ENCODE measurements at places on chromosomes 2 and 18.

- no peak for DNase-seq
Observed at GRCh38 chr2:238570391-238570790, 143.7 kb downstream of the ASB1 start.

- DNase-seq, result no peak
Observed at GRCh38 chr2:58616961-58617360, 375.8 kb upstream of the FANCL start.

GRCh38 chr2:25279091-25279651 is 62.6 kb downstream of the DNMT3A start:
- no peak for DNase-seq

GRCh38 chr18:77250926-77251729 is 1.5 kb downstream of the GALR1 start:
- DNase-seq, result no peak

GRCh38 chr2:224145751-224146355 is 106.8 kb upstream of the SERPINE2 start:
- DNase-seq, result no peak

- DNase-seq, result no peak
Observed at GRCh38 chr2:36068086-36068485, 287.5 kb upstream of the CRIM1 start.

DNA sequence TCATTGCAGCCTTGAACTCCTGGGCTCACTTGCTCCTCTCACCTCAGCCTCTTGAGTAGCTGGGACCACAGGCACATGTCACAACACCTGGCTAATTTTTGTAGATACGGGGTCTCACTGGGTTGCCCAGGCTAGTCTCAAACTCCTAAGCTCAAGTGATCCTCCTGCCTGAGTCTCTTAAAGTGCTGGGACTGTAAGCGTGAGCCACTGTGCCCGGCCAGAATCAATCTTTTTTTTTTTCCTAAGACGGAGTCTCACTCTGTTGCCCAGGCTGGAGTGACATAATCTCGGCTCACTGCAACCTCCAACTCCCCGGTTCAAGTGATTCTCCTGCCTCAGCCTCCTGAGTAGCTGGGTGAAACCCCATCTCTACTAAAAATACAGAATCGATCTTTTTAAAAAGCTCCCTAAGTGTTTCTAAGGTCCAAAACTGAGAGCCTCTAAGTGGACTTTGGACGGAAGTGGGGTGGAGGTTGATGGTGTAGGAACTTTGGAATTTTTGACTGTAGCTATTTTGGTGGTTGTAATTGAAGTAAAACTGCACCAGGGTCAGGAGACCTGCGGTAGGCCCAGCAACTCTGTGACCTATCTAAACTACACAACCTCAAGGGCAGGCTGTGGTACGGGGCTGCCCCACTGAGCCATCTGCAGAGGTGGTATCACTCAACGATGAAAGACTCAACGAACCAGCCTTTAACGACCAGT is 82.9 kb downstream of the POLR1A start:
- DNase-seq, result no peak

DNA sequence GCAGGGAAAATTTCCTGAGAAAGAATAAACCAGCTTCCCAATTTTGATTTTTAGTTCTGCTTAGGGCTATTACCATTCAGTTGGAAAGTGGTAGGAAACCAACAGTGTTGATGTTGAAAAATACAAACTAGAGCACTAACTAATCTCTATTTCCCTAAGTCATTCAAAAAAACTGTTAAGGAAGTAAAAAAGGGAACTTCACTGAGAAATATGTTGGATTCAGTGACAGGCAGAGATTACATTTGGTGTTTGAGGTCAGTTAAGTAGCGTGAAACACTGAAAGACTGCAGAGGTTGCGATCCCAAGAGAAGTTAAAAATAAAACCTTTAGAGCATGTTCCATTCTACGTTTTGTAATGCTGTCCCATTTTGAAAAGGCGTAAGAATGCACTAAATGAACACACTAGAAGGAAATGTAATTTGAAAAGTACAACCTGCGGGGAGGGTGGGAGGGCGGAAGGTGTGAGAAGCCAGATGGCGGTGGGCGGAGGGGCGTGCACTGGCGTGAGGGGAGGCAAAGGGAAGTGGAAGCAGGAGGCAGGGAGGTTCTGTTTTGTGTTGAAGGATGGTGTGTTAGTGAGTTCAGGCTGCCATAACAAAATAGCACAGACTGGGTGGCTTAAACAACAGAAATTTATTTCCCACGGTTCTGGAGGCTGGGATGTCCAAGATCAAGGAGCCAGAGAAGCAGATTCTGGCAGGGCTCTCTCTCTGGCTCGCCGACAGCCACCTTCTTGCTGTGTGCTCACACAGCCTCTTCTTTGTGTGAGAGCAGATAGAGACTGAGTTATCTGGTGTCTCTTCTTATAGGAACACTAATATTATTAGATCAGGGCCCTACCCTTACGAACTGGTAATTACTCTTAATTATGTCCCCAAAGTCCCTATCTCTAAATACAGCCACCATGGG is 94.3 kb upstream of the KCTD1 start:
- no peak for DNase-seq

GRCh38 chr2:71850306-71850801 is 297.3 kb downstream of the CYP26B1 start:
- DNase-seq, result no peak

- DNase-seq, result no peak
Observed at GRCh38 chr2:34254272-34254878, 655.3 kb upstream of the FAM98A start.

DNA sequence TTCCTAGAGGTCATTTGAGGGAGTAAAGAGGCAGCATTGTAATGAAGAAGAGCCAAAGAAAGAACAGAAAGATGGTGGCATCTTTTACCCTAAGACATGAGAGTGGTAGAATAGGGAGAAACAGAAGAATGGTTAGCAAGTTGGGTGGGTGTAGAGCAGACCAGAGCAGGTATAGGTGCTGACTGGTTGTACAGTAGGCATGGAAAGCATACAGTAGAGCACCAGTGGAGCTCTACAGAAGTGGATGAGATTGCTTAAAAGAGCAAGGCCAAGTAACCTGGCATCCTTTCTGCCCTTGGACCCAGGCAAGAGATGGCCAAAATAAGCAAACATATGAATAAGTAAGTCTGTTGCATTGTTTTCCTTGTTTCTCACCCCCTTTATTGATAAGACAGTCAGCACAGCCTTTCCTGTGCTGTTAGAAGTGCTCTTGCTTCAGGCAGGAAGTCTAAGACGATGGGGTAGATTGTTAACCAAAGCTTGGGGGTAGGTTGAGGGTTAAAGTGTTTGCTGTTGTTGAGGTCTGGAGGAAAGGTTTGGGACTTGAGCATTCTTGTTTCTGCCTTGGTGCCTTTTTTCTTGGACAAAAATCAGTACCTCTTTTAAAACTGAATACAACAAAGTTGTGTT is 76.9 kb downstream of the DIS3L2 start:
- DNase-seq, result no peak

GRCh38 chr18:23244401-23244800 is 109.1 kb downstream of the CABLES1 start:
- DNase-seq, result no peak

- DNase-seq, result no peak
Observed at GRCh38 chr18:5891184-5891853, 4.0 kb downstream of the TMEM200C start.

DNA sequence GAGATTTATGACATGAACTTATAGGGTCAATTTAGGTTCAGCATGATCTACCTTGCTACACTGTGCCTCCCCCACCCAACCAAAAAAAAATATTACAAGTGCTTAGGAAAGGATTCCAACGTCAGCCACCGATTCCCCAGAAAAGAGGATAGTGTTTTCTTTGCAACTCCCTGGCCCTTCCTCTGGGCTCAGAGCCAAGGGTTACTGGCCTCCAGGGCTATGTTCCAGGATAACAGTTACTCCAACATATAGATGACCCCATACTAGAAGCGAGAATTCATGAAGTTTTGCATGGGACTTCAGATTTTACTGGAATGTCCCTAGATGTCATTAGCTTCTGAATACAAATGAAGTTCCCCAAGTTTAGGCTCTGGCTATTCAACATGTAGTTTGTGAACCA is 172.1 kb downstream of the UPP2 start:
- DNase-seq, result no peak

GRCh38 chr2:84029903-84030575 is 429.0 kb downstream of the SUCLG1 start:
- no peak for DNase-seq

DNA sequence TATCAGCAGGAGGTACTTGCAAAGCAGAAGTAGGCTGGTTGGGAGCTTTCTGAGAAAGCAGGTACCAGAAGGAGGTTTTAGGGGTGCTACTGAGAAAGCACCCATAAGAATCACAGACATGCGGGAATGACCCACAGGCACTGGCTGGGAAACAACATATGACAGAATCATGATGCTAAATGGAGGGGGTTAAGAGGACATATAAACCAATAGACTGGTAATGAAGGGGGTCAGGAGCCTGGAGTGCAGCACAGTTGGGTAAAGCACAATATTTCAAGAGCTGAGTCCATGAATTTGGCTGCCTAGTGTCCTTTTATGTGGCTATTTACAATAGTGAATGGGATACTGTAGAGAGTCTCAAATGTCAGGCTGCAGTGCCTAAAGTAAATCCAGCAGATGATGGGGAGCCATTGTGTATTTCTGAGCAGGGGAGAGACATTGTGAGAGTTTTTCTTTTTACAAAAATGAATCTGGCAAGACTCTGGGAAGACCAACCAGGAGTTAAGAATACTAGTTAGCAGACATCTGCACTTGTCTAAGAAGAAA is 27.6 kb upstream of the GMCL1 start:
- DNase-seq, result no peak

DNA sequence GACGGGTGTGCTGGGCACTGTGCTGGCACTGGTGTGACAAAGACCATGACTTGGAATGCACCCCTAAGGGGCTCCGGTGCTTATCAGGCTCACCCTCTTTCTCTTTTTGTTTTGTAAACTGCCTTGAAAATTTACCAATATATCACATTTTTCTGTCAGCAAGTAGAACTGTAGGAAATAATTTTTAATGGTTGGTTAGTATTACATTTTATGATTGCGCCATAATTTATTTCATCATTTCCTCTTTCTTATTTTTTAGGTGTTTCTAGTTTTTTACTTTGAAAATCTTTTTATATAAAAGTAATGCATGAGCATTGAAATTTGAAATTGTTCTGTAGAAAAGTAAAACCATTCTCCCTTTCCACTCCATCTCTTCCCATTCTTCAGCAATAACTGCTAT is 100.9 kb downstream of the MMADHC start:
- no peak for DNase-seq

GRCh38 chr2:223786943-223787342 is 50.4 kb downstream of the AP1S3 start:
- DNase-seq, result no peak

GRCh38 chr2:11748018-11748860 is 1.8 kb downstream of the LPIN1 start:
- no peak for DNase-seq

DNA sequence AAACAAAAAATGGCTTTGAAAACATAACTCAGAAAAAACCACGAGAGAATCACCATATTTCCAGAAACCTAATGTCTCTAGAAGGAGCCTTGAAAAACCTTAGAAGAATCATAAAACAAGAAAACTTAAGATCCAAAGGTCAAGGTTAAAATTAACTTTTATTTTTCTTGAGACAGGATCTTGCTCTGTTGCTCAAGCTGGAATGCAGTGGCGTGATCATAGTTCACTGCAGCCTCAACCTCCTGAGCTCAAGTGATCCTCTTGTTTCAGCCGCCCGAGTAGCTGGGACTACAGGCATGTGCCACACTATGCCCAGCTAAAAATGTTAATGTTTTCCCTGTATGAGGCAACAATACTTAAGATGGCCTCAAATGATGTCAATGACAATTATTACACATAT is 254.2 kb upstream of the SESTD1 start:
- no peak for DNase-seq

GRCh38 chr2:237629188-237629534 is 1.8 kb downstream of the LRRFIP1 start:
- no peak for DNase-seq

DNA sequence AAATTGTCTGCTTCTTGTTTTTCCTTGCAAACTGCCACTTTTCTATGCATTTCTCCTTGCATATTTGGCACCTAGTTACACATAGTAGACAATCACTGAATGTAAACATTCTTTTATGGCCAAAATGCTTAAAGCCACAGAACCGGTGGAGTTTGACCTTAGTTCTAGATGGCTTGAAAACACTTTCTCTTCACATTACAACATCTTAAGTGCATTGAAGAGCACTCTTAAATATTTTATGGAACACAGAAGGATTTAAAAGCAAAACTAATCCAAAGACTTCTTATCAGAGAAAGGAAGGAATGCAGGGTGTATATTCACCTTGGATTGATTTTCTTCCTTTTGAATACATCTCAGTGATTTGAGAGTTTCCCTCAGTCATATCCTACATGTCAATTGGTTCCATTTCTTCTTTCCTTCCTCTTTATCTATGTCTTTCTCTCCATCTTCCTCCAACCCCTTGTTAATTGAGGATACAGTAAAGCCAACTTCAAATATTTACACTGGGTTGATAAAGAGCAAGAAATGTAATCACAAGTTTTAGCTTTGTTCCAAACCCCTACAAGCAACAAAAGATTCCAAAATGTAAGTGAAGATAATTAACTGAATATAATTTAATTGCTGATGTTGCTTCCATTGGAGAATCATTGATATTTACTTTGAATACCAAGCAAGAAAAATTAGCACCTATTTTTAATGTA is 548.0 kb downstream of the CNTNAP5 start:
- DNase-seq, result no peak

- no peak for DNase-seq
Observed at GRCh38 chr2:207291625-207292252, 126.0 kb upstream of the KLF7 start.

DNA sequence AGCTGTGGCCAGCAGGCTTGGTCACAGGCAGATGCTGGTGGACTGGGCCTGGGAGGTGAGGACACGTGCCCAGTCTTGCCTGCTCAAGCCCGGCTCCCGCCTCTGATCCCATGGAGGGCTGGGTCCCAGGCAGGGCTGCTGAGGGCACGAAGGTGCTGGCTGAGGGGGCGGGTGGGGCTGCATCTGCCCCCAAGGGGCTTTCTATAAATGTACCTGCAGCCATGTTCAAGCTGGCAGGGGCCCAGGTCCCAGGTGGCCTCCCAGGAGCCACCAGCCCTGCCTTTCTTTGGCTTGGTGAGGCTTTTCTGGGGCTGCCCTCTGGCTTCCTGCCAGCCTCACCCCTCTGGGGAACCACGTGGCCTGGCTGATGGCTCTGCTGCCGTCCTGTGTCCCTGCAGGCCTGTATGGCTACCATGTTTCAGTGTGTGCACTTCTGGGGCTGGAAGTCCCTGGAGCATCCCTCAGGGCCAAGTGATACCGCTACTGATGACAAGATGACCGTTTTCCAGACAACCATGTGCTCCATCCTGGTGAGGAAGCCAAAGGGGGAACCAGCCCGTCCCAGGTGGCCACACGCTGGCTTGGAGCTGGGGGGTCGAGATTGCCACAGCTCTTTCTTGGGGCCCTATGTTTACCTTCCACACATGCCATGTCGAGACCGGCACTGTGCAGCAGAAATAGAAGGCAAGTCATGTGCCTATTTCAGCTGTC is 23.2 kb downstream of the HJURP start:
- DNase-seq, result no peak

GRCh38 chr2:40401896-40402295 is 50.0 kb downstream of the SLC8A1 start:
- no peak for DNase-seq
